Stimulated activated CD8-positive, alpha-beta memory T cell treated with anti-CD3 and anti-CD28 coated beads, Interleukin-2, amount 100 ng/mL, for 1 hour (primary cell): ENCODE measurements at places on chromosomes 16 and 17.

DNA sequence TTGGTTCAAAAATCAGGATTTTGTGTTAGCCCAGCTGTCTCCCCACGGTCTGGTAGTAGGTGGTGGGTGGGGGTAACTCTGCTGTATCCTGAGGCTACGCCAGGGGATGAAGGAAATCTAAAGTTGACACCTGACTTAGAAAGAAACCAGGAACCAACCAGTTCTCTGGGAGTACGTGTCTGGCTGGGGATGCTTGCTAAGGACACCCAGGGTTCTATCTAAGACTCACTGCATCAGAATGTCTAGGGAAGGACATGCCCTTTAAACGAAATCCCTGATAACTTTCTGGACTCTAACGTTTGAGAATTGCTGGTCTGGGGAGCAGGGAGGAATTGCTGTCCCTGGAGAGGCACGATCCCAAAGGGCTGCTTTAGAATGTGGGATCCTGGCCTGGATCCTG is 39.2 kb upstream of the CES5A start:
- DNase-seq: no peak

DNA sequence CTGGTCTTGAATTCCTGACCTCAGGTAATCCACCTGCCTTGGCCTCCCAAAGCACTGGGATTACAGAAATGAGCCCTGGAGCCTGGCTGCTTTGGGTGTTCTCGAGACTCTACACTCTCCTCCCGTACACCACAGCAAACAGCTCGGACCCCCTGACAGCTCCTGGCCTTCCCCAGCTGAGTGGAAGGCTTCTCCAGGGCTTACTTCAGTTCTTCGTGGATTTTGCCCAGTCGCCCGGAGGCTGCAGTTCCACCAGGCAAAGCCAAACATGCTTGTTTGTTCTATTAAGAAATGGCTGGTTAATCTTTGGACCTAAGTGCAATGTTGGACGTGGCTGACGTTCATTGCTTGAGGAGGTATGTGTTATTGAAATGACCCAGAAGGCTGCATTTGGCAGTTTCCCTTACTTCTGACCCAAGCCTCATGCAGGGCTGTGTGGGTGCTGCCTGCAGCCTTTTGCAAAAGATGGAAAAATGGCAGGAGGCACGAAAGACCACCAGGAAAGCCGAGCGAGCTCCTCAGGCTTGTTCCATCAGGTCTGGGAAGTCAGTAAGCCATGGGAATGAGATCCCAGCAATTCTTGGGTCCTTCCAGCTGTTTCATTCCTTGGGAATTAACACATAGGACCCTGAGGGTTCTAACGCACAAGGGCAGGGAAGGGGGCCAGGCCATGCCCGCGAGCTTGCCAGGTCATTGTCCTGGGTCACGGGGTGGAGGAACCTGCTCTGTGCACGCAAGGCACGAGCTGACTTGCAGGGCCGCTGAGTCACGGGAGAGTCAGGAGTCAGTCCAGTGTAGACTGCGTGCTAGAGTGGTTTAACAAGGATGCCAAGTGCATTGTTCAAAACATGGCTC is 23.9 kb upstream of the KLHDC4 start:
- no peak for DNase-seq

DNA sequence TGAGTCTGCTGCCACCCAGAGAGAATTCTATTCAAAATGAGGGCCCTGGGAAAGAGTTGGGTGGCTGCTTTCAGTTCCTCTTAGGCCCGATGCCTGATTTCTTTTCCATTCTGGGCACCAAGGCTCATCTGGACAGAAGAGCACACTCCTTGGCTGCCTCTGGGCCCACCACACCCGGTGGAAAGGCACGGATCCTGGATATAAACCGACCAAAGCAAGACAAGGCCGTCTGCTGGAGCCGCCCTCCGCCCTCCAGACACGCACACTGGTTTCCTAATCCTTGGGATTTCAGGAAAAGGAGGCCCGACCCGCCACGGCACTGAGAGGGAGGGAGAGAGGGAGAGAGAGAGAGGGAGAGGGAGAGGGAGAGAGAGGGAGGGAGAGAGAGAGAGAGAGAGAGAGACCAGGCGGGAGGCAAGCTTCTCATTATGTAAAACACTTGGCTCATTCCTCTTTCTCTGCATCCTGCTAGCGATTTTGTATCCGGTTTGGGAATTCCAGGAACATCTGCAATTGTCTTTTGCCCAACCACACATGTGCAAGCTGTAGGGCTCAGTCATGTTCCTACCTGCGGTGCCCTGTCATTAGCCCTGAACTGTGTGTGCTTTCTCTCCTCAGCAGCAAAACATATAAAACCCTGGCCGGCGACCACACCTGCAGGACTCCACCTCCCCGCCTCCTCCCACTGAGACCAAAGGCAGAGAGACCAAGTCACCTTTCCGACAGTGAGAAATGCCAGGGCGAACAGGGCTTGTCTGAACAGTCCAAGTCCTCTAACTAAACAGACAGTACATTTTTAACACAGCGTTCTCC is 347.2 kb downstream of the SOX9 start:
- DNase-seq: no peak

- DNase-seq: peak; percentile 8
Measured at GRCh38 chr16:67939507-67940445, 3.1 kb upstream of the PSMB10 start.

- DNase-seq: no peak
Measured at GRCh38 chr16:8975039-8975438, 11.3 kb upstream of the USP7 start.

GRCh38 chr16:87806261-87806640 is 40.5 kb upstream of the KLHDC4 start:
- DNase-seq: no peak

GRCh38 chr16:50696575-50697420 is 3.4 kb downstream of the NOD2 start:
- no peak for DNase-seq

GRCh38 chr16:10150906-10151305 is 31.3 kb downstream of the GRIN2A start:
- DNase-seq: no peak

GRCh38 chr17:6303664-6304063 is 131.3 kb downstream of the AIPL1 start:
- DNase-seq: no peak

DNA sequence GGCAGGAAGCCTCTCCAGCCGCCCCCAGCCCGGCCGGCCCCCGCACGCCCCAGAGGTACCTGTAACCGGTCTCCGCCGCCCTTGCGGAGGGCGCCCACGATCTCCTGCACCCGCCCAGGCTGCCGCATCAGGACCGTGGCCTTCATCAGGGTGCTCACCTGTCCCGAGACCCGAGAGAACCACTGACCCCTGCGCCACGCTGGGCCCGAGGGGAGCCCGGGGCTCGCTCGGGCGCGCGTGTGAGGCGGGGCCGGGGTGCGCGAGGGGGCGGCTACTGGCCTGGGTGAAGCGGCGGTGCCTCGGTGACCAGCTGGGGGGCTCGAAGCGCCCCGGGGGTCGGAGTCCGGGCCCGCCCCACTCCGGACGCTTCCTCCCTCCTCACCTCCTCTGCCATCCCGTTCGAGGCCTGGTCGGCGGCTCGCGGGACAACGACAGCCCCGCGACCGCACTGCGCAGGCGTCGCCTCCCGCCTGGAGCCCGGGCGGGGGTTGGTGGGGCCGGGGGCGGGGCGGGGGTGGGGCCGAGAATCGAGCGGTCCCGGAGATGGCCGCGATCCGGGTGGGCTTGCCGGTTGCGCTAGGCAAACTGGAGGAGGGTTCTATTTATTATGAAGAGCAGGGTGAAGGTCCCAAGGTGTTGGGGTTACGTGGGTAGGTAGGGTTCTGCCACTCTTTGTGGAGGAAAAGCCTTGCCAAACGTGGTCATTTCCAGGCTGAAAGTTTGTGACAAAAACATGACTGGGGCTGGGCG is at the start of gene NT5C3B:
NT5C3B (minus strand) TSS at position 433 of the 750 bp plus-strand sequence; CDS start at position 394, 39 bp downstream.
- peak; percentile 20 for DNase-seq

DNA sequence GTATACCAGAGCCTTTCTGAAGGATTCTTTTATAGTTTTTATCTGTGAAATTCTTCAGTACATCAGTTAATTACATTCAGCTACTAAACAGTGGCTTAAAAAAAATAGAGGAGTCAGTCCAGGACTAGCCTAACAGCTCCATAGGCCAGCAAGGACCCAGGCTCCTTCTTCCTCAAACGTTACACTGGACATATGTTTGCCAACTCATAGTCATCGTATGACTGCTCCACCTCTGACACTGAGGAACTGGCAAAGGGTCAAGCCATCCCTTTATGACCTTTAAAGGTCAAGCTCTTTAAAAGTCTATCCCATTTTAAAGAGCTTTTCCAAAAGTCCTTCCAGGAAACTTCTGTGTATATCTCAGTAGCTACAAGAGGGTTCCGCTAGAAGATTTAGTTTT is 36.6 kb downstream of the PHLPP2 start:
- DNase-seq: no peak

DNA sequence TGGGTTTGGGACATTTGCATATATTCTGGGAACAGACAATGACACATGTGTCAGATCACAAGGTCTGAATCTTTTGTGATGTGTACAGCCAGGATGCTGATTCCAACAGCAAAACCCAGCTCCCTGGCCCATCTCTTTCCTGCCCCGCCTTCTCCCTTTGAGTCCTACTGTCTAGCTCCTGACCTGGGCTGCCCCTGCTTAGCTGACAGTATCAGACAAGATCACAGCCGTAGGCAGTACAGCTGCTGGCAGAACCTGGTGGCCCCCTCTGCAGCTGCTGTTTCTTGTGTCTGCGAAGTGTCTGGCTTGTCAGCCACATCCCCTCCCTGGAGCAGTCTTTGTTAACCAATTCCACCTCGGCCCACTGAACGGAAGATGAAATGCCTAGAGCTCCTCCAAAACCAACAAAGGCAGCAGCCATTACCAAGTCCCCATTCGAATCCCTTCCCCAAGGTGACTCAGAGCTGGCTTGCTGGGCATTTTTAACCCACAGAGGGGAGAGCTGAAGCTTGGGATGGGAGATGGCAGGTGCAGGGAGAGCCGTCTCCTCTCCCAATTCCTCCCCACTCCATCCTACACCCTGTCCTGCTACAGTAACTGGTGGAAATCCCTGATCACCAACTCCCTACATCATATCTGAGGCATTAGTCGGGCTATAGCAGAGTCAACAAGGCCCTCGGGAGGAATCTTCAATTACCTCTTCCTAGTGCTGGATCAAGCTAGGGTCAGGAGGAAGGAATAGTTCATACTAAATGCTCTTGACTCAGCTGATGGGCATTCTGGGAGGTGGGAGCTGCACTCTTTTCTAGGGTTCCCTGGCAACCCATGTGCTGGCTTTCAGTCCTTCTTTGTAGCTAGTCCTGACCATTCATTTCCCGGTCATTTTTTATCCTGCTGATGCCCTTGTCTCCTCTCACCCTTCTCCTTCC is 5.8 kb downstream of the PIPOX start:
- DNase-seq: no peak

- DNase-seq: no peak
Measured at GRCh38 chr16:3822366-3823045, 58.0 kb downstream of the CREBBP start.

- no peak for DNase-seq
Measured at GRCh38 chr16:87308826-87309225, 8.4 kb downstream of the C16orf95 start.

DNA sequence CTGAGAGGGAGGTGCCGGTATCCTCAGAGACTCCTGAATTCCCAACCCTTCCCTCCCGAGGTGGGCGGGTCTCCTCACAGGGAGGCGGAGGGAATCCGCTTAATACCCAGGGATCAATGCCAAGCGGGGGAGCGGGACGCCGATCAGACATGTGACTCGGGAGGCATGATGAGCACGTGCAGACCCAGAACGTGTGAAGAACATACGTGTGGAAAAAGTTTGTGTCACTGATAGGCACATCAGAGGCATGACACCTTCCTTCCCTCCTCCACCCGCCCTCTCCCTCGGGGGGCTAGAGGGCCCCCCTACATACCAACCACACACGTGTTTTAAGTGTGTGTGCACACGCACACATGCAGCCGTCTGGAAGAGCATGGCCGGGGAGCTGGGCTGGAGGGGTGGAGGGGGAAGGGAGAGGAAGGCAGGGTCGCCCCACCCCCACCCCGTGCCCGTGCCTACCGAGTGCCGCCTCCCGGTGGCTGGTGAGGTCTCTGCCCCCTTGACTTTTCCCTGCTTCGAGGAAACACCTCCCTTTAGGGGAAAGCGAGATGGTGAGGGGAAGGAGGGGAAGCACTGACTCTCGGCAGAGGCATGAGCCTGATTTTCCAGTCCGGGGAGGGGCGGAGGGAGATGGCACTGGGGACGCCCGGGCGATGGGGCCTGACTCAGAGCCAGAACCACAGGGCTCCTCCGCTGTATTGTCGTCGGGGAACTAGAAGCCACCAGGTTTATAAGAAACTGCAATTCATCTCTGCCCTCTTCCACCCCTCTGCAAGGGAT is 12.1 kb upstream of the TBX21 start:
- peak; percentile 79 for DNase-seq

DNA sequence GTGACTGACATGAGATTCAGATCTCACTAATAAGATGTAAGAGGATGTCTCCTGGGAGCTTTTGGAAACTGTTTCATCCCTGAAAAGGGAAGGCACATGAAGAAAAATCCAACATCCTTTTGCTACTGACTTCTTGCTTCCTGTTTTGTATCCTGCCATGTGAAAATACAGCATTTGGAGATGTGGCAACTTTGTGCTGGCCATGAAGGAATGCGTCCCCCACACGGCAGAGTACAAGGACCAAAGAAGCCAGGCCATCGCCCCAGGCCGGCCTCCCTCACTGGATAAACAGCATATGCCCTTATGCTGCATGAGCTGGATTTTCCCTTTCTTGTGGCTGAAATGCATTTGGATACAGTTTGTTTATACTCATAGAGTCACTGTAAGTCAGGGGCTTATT is 5.5 kb upstream of the HASPIN start:
- DNase-seq: no peak

GRCh38 chr17:78394209-78394608 is 15.8 kb downstream of the PGS1 start:
- DNase-seq: no peak

DNA sequence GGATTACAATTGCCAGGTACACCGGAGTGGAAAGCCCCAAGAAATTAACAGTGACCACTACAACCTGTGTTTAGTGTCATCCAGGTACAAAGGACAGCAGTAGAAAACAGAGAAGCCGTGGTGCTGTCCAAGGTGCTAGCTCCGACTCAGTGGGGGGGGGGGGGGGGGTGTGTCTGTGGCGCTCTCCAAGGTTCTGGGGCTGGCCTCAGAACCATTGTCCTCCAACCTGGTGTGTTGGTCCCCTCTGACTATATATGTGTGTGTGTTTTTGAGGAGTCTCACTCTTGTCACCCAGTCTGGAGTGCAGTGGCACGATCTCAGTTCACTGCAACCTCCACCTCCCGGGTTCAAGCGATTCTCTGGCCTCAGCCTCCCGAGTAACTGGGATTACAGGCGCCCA is 5.8 kb upstream of the ZNF23 start:
- DNase-seq: no peak

GRCh38 chr16:84742641-84743092 is 42.9 kb downstream of the USP10 start:
- DNase-seq: no peak

GRCh38 chr16:56305956-56306565 is 114.8 kb downstream of the GNAO1 start:
- DNase-seq: no peak

GRCh38 chr16:79519448-79519847 is 81.1 kb downstream of the MAF start:
- no peak for DNase-seq
